ENCODE measurements at places on chromosomes 1 and 21. TPM values are rescaled to one million over a fixed set of nuclear protein-coding genes. Genes with fewer than 3 reads are reported as not detected.

SIPA1L2 gene
- polyA plus RNA-seq: 5.4 TPM

S100A2 gene
- 0.67 TPM for polyA plus RNA-seq

USH2A gene
- polyA plus RNA-seq: 0.28 TPM

EPHB2 gene
- 0.07 TPM for polyA plus RNA-seq

RIPPLY3 gene
- 0.21 TPM for polyA plus RNA-seq

AKR7A3 gene
- 66.3 TPM for polyA plus RNA-seq

ELAPOR1 gene
- polyA plus RNA-seq: not detected

Data from liver (tissue), 10 donors.